ENCODE measurements at places on chromosomes 11 and 22.

- DNase-seq = no peak
Observed at GRCh38 chr22:26931471-26931870, 274.1 kb downstream of the MIAT start.

DNA sequence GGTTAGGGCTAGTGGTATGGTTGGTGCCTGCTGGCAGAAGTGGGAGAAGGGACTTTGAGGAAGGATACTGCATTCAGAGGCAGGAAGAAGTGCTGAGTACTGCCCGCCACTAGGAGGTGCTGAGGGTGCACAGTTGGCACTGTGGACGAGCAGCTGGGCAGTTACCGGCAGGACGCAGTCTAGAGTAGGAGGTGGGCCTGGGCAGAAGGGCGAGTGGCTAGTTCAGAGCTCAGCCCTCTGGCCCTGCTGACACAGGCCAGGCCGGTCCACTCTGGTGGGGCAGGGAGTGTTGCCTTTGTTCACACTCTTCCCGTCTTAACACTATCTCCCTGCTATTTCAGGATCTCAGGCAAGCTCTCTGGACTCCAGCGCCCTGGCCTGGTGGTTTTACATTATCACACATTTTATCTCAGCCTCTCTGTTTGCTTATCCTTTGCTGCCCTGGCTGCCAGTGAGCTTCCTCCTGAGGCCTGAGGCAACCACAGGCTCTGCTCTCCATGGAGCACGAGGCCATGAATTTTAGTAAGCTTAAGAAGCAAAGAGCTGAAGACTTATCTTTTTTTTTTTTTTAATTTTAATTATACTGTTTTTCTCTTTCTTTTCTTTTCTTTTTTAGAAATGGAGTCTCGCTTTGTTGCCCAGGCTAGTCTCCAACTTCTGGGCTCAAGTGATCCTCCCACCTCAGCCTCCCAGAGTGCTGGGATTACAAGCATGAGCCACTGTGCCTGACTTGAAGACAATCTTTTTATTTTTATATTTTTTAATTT, 26.9 kb downstream of the SNAP29 start:
- peak; percentile 82 for DNase-seq

GRCh38 chr11:68375766-68376165, 63.4 kb downstream of the LRP5 start:
- no peak for DNase-seq

DNA sequence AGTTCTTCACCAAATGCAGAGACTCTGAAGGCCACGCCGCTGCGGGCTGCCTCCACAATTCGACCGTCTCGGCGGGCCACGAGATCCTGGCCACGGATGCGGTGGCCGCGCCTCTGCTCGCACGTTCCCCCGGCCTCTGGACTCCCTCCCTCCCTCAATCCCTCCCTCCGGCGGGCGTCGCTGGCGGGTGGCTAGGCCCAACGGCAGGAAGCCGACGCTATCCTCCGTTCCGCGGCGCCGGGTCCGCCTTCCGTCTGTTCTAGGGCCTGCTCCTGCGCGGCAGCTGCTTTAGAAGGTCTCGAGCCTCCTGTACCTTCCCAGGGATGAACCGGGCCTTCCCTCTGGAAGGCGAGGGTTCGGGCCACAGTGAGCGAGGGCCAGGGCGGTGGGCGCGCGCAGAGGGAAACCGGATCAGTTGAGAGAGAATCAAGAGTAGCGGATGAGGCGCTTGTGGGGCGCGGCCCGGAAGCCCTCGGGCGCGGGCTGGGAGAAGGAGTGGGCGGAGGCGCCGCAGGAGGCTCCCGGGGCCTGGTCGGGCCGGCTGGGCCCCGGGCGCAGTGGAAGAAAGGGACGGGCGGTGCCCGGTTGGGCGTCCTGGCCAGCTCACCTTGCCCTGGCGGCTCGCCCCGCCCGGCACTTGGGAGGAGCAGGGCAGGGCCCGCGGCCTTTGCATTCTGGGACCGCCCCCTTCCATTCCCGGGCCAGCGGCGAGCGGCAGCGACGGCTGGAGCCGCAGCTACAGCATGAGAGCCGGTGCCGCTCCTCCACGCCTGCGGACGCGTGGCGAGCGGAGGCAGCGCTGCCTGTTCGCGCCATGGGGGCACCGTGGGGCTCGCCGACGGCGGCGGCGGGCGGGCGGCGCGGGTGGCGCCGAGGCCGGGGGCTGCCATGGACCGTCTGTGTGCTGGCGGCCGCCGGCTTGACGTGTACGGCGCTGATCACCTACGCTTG, at the start of gene FUT4:
Gene FUT4, plus strand, starts transcription at position 227 of the 951 bp plus-strand sequence. Its CDS starts 213 bp downstream, at position 440.
- peak; percentile 71 for DNase-seq

DNA sequence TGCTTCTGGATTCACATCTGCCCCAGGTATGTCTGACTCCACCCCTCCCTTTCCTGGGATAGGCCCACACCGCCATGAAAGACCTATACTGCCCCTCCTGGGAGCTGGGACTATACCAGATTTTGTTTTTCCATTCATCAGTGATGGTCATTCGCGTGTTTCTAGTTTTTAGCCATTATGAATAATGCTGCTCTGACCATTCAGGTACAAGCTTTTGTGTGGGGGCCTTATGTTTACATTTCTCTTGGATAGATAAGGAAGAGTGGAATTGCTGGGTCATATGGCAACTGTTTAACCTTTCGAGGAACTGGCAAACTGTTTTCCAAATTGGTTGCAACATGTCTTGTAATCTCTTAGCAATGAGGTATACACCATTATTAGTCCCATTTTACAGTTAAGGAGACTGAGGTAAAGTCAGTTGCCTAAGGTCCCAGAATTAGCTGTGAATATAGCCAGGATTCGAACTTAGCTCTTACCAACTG, 1.2 kb upstream of the TBC1D10A start:
- no peak for DNase-seq

- DNase-seq = no peak
Observed at GRCh38 chr11:34313099-34313517, 44.7 kb downstream of the ABTB2 start.

DNA sequence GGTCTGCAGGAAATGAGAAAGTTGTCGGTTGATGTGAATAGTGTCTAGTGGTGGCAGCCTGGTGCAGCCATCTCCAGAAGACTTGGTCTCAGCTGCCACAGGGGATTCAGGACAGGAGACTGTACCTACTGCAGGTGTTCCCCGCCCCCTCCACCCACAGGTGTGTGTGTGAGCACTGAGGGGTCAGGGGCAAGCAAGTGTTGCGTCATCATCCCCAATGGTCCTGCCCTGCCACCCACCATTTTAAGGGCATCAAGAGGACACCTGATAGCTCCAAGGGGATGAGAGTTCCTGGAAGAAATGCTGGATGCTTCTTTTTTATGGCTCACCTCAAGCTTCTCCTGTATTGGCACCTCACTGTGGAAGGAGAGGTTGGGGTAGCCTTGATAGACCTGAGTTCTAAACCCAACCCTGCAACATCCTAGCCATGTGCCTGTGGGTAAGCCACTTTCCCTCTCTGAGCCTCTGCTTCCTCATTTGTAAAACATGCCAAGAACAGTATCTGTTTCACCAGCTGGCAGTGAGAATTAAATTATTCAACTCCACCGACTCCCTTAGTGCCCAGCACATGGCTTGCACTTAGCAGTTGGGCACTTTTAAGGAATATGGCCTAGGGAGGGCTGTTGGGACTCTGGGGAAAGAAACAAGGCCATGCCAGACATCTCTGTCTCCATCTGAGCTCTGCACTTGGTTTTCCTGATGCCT, 6.1 kb downstream of the C11orf91 start:
- no peak for DNase-seq

DNA sequence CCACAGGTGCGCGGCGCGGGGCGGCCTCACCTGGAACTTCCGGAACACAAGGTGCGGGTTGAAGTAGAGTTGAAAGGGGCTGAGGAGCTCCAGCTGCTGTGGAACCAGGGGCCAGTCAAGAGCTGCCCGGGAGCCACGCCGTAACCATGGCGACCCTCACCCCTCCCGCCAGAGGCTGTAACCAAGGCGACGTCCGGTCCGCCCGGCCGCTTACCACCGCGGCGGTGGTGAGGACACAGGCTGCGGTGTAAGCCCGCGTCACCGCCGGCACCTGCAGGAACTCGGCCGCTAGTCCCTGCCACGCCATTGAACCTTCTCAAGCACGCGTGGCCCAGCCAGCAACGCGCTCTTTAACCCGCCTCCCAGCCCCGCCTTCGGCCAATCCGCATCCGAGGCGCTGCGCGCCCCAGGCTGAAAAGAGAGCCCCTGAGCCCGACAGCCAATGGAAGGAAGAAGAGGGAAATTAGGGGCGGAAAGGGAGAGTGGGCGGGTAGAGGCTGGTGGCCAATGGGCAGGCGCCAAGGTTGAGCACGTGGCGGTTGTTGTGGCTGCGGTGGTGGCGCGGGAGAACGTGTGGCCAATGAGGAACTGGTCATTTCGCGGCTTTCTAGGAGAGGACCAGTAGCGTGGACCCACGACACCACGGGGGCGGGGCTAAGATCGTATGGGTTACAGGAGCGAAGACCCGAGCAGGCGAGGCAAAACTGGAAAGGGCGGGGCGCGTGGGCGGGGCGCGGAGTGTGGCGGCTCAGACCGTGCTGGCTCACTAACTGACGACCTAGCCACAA, at the start of gene DERL3:
Gene DERL3, minus strand, starts transcription at position 326 of the 788 bp plus-strand sequence. Its CDS starts 19 bp downstream, at position 307.
- peak; percentile 83 for DNase-seq

GRCh38 chr22:43171019-43171491, 15.9 kb downstream of the TTLL12 start:
- no peak for DNase-seq

- no peak for DNase-seq
Observed at GRCh38 chr11:79342686-79343085, 98.1 kb downstream of the TENM4 start.

DNA sequence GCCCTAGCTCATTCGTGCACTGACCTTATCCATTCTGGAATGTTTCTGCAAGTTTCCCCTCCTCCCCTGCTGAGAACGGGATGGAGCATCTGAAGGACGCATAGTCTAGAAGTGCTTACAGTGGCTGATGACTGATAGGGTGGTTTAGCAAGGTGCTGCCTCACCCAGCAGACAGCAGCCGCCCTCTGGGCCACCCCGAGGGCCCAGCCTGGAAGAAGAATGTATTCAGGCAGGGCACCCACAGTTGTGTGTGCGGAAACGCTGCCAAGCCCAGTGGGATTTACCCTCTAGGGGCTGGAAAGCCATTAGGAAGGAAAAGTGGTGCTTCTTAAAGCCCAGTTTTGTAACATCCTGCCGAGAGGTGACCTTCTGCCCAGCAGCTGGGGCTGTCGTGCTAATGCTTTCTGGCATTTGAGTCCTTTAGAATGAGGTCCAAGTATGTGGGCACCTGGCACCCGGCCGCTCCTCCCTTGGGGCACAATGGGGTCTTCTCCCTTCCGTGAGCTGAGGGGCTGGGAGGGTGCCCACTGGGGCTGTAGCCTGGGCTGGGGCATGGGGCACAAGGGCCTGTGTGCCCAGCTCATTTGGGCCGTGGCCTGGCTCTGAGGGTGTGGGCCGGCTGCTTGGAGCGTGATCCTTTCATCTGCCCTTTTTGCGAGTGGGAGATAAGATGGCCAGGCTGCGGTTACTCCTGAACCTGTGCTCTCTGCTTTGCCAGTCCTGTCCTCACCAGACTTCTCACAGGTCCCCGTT, 14.4 kb downstream of the FBLN1 start:
- no peak for DNase-seq

Measured in anterior cingulate cortex (tissue), 58 donors.